Hypothalamus (tissue), 51 donors: ENCODE measurements at places on chromosomes 5 and 9.

- DNase-seq, result no peak
Observed at GRCh38 chr9:15189481-15189880, 117.5 kb downstream of the TTC39B start.

GRCh38 chr9:136655536-136656182 lies 7.1 kb upstream of the EGFL7 start:
- no peak for DNase-seq

GRCh38 chr5:77437194-77437593 lies 54.9 kb downstream of the WDR41 start:
- no peak for DNase-seq

GRCh38 chr9:125970340-125970739 lies 223.2 kb downstream of the PBX3 start:
- no peak for DNase-seq

DNA sequence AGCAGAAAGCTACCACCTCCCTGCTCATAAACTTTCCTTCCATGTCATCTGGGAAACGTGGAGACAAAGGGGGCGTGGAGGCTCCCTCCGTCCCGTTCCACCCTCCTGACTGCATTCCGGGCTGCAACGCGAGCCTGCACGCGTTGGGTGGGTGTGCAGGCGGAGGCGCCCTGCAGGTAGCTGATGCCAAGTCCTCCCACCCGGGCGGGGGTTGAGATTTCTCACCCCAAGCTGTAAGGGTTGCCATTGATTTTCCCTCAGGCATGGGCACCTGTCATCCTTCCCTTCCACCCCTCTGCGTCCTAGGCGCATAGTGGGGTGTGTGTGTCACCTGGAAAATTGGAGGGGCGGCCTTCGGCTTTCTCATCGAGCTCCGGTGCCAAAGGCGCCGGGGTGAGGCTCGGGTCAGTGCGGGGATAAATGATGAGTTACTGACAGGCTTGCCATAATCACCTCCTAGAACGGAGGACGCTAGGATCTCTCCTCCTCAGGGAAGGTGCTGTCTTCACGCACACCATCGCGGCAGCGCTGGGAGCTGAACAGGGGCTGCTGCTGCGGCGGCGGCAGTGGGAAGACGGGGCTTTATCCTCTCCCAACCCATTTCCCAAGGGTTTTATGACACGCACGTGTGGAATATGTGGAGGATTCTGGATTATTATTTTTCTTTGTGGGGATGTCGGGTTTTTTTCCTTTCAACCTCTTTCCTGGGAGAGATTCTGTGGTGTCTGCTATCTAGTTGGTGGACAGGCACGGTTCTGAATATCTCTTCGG lies 973 bp downstream of the PLPPR1 start:
- no peak for DNase-seq

GRCh38 chr5:175672976-175673648 lies 15.2 kb downstream of the HRH2 start:
- DNase-seq, result no peak

DNA sequence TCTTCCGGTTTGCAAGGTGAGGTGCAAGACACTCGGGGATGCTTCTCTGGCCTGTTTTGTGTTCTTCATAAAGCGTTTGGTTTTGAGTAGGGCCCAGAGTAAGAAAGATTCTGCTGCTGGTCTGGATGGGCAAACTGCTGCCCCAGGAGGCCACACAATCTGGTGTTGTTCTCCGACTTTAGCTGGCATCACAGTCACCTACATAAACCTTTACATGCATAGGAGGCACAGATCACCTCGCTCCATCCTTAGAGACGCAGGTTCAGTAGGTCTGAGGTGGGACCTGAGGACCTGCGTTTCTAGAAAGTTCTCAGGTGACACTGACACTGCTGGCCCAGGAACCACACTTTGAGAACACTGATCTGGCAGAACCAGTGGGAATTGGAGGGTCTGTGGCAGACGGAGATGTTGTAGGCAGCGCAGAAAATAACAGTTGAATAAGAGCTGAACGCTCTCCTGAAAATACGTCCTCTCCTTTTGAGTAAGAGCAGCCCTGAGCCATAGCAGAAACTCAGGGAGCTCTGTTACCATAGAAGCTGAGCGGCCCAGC lies 3.9 kb upstream of the SLC6A3 start:
- DNase-seq, result no peak

DNA sequence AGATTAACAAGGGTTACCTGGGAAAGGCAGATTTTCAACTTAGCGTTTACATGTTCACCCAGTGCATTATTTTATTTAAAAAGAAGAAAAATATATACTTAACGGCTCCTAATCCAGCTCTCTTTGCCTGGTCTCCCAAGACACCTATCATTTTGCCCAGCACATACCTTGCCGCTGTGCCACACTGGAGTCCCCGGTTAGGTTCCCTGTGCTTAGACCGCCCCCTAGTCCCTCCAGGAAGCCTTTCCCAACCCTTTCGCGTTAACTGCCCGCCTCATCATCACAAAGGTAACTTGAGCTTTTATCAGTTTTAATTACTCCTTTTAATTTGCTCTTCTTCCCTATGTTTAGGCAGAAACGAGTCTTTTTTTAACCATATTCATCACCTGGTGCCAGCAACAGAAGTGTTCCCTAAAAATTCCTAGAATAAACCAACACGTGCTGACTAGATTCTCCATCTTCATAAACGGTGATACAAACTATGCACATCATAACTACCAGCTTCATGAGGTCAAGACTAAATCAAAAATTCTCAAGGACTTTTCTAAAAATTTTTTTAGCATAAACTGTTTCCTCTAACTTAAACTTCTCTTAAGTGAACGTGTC lies 19.7 kb downstream of the DNAJA1 start:
- DNase-seq, result no peak

- no peak for DNase-seq
Observed at GRCh38 chr5:36301858-36302603, at the start of gene RANBP3L. Gene RANBP3L (minus strand): TSS chr5:36301902. CDS start chr5:36301416, 486 bp downstream.

DNA sequence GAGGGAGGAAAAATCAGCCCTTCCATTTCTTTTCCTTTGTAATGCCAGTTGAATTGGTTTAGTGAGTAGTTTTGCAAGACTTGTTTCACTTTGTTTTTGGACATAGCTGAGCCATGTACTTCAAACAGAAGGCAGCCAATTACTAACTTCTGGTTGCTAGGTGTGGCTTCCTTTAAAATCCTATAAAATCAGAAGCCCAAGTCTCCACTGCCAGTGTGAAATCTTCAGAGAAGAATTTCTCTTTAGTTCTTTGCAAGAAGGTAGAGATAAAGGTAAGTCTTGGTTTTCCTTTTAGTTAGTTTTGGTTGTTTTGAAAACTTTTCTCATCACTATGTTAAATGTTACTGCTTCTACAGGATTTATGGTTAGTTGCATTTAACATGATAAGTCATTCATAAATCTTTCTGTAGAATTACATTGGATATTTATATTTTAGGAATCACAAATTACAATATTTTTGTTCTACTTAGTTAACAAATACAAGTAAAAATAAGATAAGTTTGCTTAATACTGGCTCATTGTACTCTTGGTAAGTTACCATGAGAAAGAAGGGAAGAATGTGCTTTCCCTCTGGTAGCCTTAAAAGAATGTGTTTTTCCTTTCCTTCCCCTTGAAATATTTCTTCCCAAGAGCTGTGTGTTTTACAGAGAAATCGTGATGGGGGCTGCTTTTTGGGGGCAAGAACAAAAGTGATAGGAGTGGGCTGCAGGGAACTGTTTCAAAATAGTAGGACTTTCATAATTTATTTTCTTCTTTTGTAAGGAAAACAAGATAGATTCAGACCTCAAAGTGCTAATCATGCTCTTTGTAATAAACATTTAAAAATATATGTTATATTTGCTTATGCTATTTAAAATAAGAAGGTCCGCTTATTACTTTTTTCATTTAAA lies at the start of gene ANXA1:
TSS of gene ANXA1 (plus strand) at position 213 of the 890 bp plus-strand sequence. CDS start 6,671 bp downstream, outside the sequence.
- no peak for DNase-seq
